ENCODE measurements at places on chromosomes 7 and 10. TPM values are rescaled to one million over a fixed set of nuclear protein-coding genes. Genes with fewer than 3 reads are reported as not detected.

GRCh38 chr7:133572843-133573242, 320.0 kb downstream of the EXOC4 start:
- H3K36me3 ChIP-seq, result no peaks in the 10 kb centered on the region
- H3K27ac ChIP-seq, result no peak overlapping the region
- H3K4me1 ChIP-seq, result no peaks in the 10 kb centered on the region

- H3K27me3 ChIP-seq, result peaks cover 74% of the 10 kb centered on the region
- peaks cover 8% of the 10 kb centered on the region for H3K36me3 ChIP-seq
- no peak overlapping the region for H3K4me3 ChIP-seq
Measured at GRCh38 chr10:8037199-8037801, 17.2 kb upstream of the GATA3 start.

Gene SEMA3C
- not detected for total RNA-seq

Gene SFTPA1
- not detected for total RNA-seq

- DNase-seq, result no peak
- H3K4me1 ChIP-seq, result peaks cover 11% of the 10 kb centered on the region
- H3K4me3 ChIP-seq, result no peak overlapping the region
- no peaks in the 10 kb centered on the region for H3K27me3 ChIP-seq
- no peaks in the 10 kb centered on the region for H3K36me3 ChIP-seq
- H3K27ac ChIP-seq, result no peak overlapping the region
Measured at GRCh38 chr10:22156750-22157149, 61.1 kb downstream of the EBLN1 start.

GRCh38 chr10:3472287-3473051, 299.9 kb upstream of the PITRM1 start:
- H3K4me3 ChIP-seq, result peak overlapping the region; percentile 50
- peak overlapping the region; percentile 52 for H3K27ac ChIP-seq
- H3K4me1 ChIP-seq, result peaks cover 52% of the 10 kb centered on the region
- H3K36me3 ChIP-seq, result no peaks in the 10 kb centered on the region

Gene FAM237B
- total RNA-seq, result not detected

Gene ASZ1
- not detected for total RNA-seq

Gene NACAD
- total RNA-seq, result 0.05 TPM

GRCh38 chr7:50733552-50733951, 49.1 kb downstream of the GRB10 start:
- DNase-seq, result no peak
- H3K27ac ChIP-seq, result no peak overlapping the region
- no peaks in the 10 kb centered on the region for H3K27me3 ChIP-seq
- no peaks in the 10 kb centered on the region for H3K36me3 ChIP-seq
- no peak overlapping the region for H3K4me3 ChIP-seq
- no peaks in the 10 kb centered on the region for H3K4me1 ChIP-seq

Gene RTKN2
- 3.7 TPM for total RNA-seq

Gene STX1A
- 26.7 TPM for total RNA-seq

GRCh38 chr10:70176441-70176840, 6.1 kb upstream of the SAR1A start:
- peaks cover 3% of the 10 kb centered on the region for H3K27me3 ChIP-seq
- no peak overlapping the region for H3K4me3 ChIP-seq
- DNase-seq, result no peak
- H3K27ac ChIP-seq, result no peak overlapping the region
- no peaks in the 10 kb centered on the region for H3K36me3 ChIP-seq

GRCh38 chr10:59124187-59124586, 52.3 kb upstream of the PHYHIPL start:
- no peak overlapping the region for H3K27ac ChIP-seq
- H3K4me1 ChIP-seq, result no peaks in the 10 kb centered on the region
- H3K36me3 ChIP-seq, result no peaks in the 10 kb centered on the region
- H3K27me3 ChIP-seq, result peaks cover 1% of the 10 kb centered on the region
- DNase-seq, result no peak
- H3K4me3 ChIP-seq, result no peak overlapping the region

Gene SPDYE17
- total RNA-seq, result not detected

Gene ADARB2
- 0.05 TPM for total RNA-seq

GRCh38 chr10:10829576-10829975, 188.1 kb upstream of the CELF2 start:
- no peak overlapping the region for H3K4me3 ChIP-seq
- H3K36me3 ChIP-seq, result no peaks in the 10 kb centered on the region
- H3K27ac ChIP-seq, result no peak overlapping the region
- no peak for DNase-seq
- peaks cover 5% of the 10 kb centered on the region for H3K27me3 ChIP-seq

Gene PCDH15
- total RNA-seq, result not detected

- peaks cover 3% of the 10 kb centered on the region for H3K27me3 ChIP-seq
- no peak overlapping the region for H3K4me3 ChIP-seq
- no peak overlapping the region for H3K27ac ChIP-seq
- no peaks in the 10 kb centered on the region for H3K4me1 ChIP-seq
Measured at GRCh38 chr7:20647908-20648776, 32.7 kb downstream of the ABCB5 start.

DNA sequence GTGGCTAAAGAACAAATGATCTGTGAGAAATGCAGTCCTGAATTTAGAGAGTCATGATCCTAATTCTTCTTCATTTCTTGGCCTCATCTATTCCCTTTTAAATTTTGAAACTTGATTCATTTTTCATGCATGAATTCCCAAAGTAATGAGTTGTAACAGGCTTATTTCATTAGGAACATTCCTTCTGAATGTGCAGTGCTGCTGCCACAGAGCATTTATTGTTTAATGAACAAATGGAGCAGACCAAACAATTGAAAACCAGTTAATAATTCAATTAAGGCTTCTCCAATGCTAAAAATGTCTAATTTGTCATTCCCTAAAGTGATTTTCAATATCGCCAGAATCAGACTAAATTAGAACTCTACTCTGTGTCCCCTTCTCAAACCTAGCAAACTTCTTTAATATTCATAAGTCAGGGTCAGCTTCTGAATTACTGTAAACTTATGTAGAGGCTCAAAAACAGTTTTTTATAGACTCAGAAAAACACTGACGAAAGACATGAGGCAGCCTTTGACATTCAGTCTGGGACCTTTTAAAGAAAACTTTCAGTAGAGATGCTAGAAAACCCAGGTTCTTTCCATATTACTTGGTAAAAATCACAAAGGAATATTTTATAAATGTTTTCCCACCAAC, 14.5 kb downstream of the LSMEM1 start:
- H3K36me3 ChIP-seq, result no peaks in the 10 kb centered on the region
- no peak for DNase-seq
- H3K27ac ChIP-seq, result no peak overlapping the region
- no peaks in the 10 kb centered on the region for H3K4me1 ChIP-seq
- no peak overlapping the region for H3K4me3 ChIP-seq
- H3K27me3 ChIP-seq, result peaks cover 18% of the 10 kb centered on the region

GRCh38 chr10:92238586-92239098, 52.2 kb downstream of the CPEB3 start:
- H3K27ac ChIP-seq, result no peak overlapping the region
- DNase-seq, result no peak
- peak overlapping the region; percentile 85 for H3K4me3 ChIP-seq
- H3K36me3 ChIP-seq, result peaks cover 17% of the 10 kb centered on the region

- peaks cover 53% of the 10 kb centered on the region for H3K36me3 ChIP-seq
- H3K4me1 ChIP-seq, result peaks cover 62% of the 10 kb centered on the region
Measured at GRCh38 chr10:30437031-30437841, 3.3 kb downstream of the MAP3K8 start.

DNA sequence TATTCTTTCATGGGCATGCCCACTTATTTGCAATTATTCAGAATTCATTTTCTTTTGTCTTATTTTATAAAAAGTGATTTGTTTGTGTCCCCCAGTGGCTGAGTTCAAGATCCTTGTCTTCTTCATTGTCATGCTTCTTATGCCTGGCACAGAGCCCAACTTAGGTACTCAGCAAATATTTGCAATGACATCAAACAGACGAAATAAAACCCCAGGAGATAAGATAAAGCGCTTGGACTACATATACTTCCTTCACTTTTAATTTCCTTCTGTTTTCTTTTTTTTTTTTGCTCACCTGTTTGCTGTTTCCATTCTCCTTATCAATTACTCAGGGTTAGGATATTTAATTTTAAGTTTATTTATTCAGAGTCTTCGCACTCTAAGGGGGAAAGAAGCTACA, 225.0 kb downstream of the SDHAF3 start:
- no peak overlapping the region for H3K27ac ChIP-seq
- H3K27me3 ChIP-seq, result peaks cover 1% of the 10 kb centered on the region
- H3K4me3 ChIP-seq, result no peak overlapping the region

DNA sequence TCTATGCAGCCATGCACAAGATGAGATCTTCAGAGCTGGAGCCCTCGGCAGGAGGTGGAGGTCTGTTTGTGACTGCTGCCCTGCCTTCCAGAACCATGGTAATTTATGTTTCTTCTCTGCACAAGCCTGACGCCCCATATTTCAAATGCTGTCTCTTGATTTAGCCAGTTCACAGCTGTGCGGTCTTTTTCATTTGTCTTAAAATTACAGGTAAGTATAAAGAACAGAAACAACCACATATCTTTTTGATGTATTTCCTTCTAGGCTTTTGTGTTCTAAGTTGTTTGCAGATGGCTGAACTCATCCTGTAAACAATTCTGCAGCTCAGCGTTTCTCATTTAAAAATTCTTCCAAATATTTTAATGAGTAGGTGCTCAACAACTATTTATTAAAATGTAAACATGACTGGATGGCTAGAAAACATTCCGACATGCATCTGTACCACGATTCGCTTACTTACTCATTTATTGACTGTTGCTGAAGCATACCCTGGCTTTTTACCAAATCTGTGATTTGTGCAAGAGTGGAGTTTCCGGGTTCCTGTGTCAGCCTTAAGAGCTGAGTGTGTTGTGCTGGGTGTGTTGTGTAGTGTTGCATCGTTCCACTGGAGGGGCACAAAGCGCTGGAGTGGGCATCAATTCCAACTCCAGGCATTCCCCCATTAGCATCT, 58.9 kb downstream of the PIP4K2A start:
- peak overlapping the region; percentile 94 for H3K27ac ChIP-seq
- no peak for DNase-seq
- H3K36me3 ChIP-seq, result peaks cover 25% of the 10 kb centered on the region
- H3K4me1 ChIP-seq, result peaks cover 95% of the 10 kb centered on the region
- peak overlapping the region; percentile 72 for H3K4me3 ChIP-seq

Gene ADCY1
- 2.9 TPM for total RNA-seq

Gene PRTFDC1
- total RNA-seq, result 0.57 TPM

GRCh38 chr10:124629415-124629814, 114.8 kb downstream of the FAM53B start:
- H3K4me1 ChIP-seq, result peaks cover 31% of the 10 kb centered on the region
- no peak overlapping the region for H3K27ac ChIP-seq
- no peak overlapping the region for H3K4me3 ChIP-seq
- H3K27me3 ChIP-seq, result peaks cover 7% of the 10 kb centered on the region
- no peak for DNase-seq

DNA sequence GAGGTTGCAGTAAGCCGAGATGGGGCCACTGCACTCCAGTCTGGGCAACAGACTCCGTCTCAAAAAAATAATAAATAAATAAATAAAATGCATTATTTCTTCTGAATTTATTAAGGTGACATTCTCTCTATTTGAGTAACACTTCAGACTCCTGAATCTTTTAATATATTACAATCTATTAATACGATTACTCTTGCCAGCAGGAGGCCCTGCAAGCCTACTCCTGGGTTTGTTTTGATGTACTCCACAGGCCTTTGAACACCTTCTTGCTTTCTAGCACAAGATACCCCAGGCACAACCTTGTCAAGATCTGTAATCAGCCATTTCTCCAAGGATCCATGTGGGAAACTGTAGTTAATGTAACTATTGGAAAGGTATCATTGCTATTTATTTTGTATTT, 63.5 kb downstream of the COBL start:
- no peaks in the 10 kb centered on the region for H3K27me3 ChIP-seq
- no peaks in the 10 kb centered on the region for H3K4me1 ChIP-seq
- H3K36me3 ChIP-seq, result no peaks in the 10 kb centered on the region
- no peak for DNase-seq

GRCh38 chr7:30433506-30433905, 45.1 kb downstream of the NOD1 start:
- H3K27ac ChIP-seq, result no peak overlapping the region
- H3K36me3 ChIP-seq, result peaks cover 21% of the 10 kb centered on the region
- H3K27me3 ChIP-seq, result no peaks in the 10 kb centered on the region

GRCh38 chr7:2840458-2840857, 3.6 kb downstream of the GNA12 start:
- no peaks in the 10 kb centered on the region for H3K27me3 ChIP-seq
- H3K4me3 ChIP-seq, result no peak overlapping the region
- peaks cover 43% of the 10 kb centered on the region for H3K36me3 ChIP-seq
- H3K4me1 ChIP-seq, result peaks cover 62% of the 10 kb centered on the region
- no peak for DNase-seq

DNA sequence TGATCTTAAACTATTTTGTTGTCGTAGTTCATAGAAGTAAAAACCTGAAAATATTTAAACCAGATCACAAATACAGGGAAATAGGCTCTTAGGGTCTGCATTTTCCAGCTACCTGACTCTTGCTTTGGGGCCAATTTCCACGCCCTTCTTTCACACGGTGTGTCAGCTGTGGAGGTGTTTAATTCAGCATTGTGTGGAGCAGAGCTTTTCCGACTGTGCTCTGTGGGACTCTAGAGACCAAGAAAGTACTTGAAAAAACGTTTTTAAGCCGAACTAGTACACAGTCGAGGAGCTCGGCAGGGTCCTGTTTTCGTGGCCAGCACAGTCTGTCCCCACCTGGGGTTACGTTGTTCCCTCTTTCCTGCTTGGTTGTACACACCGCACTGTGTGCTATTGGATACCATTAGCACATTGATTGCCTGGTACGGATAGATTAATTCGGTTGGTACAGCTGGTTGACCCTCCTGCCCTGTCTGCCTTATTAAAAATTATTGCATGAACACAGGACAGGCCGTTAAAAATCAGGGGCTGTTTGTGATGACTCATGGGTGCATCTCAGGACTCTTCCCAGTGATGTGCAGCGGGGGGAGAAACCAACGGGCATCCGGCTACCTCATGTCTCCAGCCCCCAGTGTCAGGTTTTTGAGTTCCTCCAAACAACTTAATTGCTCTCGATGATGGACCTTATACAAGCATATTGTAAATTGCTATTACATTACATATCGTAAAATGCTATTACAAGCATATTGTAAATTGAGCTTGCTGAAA, 80.7 kb upstream of the BTBD16 start:
- no peaks in the 10 kb centered on the region for H3K4me1 ChIP-seq
- no peaks in the 10 kb centered on the region for H3K27me3 ChIP-seq
- no peaks in the 10 kb centered on the region for H3K36me3 ChIP-seq
- no peak for DNase-seq
- H3K27ac ChIP-seq, result no peak overlapping the region

DNA sequence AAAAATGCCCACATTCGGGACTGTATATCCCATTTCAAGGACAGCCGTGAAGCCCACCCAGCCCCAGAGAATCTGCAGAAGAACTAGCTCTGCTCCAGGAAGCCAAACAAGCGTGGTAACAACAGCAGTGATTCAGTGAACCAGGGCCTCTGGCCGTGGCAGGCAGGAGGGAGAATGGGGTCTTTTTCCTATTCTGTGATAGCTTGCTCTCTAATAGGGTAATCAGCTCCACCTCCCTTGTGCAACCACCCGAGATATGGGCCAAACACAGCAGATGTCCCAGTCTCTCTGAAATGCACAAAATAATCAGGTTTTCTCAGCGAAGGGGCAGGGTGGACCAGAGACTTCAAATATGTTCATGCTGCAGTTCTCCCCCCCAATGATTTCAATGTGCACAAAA, 35.8 kb downstream of the CHST15 start:
- H3K4me3 ChIP-seq, result no peak overlapping the region
- H3K36me3 ChIP-seq, result no peaks in the 10 kb centered on the region
- peaks cover 7% of the 10 kb centered on the region for H3K27me3 ChIP-seq
- no peak overlapping the region for H3K27ac ChIP-seq

All from activated T-helper 1 cell treated with anti-CD3 and anti-CD28 coated beads, Interleukin-12 subunit alpha, Interleukin-12 subunit beta, Interleukin-2, Interleukin-4 antibody, amounts not matched to agents 30 ng/mL and 10 ng/mL and 1 ng/mL, durations not matched to agents 14 hours and 24 hours and 36 hours (primary cell).